ENCODE measurements at places on chromosomes 7 and 10.
A peak's percentile ranks its signal among the peaks of the same experiment; 100 is the strongest.

- no peak for DNase-seq
These were observed 113.4 kb downstream of the SEM1 start for GRCh38 chr7:96596120-96596826.

DNA sequence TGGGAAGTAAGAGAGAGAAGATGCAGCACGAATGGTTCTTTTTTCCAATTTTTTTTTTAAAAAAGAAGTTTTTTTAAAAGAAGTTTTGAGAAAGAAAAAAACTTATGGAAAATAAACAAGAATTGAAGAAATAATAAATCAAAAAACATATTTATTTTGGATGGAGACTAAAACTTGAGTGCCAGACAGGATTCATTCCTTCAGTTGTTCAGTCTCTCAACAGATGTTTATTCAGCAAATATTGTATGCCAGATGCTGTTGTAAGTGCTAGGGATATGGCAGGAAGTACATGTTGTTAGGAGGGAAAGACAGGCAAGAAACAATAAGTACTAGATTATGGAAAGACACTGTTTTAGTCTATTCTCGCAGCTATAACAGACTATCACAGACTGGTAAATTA lies 750.7 kb upstream of the PHF14 start:
- DNase-seq, result no peak

DNA sequence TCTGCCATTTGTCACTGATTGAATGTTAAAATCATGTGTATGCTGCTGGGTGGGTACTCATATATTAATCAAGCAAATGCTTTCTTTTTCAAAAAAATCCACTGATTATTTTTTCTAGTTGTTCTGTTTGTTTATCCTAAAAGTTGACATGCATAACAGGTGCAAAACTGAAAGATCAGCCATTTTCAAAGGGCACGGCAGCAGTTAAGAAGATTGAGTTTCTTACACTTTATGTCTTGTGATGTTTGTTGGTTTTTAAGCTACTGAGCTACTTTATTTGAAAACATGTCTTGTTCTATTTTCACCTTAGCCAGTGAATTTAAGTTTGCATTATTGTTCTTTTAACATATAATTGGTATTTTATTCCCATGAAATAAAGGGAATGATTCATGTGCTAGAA lies 45.8 kb downstream of the PPP1R3A start:
- DNase-seq, result no peak

DNA sequence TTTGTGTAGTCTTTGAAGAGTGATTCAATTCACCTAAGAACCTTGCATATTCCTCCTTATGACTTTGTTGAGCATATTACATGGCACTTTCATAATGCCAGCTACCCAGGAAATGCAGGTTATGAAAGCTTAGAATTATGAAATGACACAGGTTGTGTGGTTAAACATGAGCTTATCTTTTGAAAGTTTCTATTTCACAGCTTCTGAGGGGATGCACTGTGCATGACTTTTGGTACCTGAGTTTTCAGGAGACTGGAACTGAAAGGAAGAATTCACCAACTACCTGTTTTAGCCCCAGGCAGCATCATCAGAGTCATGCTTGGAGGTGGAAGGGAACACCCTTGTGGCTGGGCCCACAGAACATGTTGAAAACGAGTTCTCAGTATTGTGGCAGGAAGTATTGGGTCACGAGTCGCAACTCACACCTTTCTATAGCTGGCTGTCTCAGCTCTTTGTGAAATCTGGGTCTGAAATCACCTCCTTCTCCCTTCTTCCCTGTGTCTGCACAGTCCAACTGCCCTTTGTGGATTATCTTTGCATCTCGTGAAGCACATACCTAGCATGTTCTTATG lies 228.2 kb downstream of the PTEN start:
- peak; percentile 21 for DNase-seq

DNA sequence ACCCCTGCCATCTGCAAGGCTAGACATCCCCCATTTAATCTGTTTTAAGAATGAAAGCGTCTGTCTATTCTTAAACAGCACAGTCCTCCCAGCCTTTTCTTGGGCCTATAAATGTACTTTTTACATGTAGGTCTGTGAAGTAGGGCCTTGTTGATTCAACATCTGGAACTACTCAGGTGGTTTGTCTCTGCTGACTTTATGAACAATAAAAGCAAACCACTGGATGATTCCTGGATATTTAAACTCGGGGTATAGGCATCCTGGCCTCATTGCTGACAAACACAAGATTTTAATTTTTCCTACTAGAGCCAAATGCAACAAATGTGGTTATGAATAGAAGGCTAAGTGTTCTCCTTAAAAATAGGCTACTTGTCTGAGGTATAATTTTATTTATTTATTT lies 198.3 kb downstream of the WDR11 start:
- no peak for DNase-seq

- DNase-seq, result no peak
These were observed 2.4 kb downstream of the FAS start for GRCh38 chr10:88992921-88993524.

DNA sequence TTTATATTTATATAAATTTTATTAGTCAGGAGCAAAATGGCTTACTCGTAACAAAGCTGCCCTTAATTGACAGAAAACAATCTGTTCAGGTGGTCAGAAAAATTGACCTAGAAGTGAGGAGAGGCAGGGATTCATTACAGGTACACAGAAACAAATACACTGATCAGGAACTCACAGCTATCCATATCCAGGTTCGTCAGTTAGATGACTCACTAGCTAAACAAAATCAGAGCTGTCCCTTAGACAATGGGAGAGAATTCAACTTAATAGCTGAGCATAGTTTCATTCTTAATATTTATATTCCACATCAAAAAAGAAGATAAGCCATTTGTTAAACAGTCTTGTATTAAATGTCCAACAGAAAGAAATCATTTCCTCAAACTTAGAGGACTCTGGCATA lies 41.7 kb downstream of the HYCC1 start:
- no peak for DNase-seq

- no peak for DNase-seq
These were observed 112.0 kb downstream of the NEURL1 start for GRCh38 chr10:103605359-103606096.

GRCh38 chr10:88088441-88089340 lies 225.3 kb downstream of the PTEN start:
- DNase-seq, result no peak

- DNase-seq, result no peak
These were observed 1.2 kb downstream of the TBXAS1 start for GRCh38 chr7:139830292-139830691.

DNA sequence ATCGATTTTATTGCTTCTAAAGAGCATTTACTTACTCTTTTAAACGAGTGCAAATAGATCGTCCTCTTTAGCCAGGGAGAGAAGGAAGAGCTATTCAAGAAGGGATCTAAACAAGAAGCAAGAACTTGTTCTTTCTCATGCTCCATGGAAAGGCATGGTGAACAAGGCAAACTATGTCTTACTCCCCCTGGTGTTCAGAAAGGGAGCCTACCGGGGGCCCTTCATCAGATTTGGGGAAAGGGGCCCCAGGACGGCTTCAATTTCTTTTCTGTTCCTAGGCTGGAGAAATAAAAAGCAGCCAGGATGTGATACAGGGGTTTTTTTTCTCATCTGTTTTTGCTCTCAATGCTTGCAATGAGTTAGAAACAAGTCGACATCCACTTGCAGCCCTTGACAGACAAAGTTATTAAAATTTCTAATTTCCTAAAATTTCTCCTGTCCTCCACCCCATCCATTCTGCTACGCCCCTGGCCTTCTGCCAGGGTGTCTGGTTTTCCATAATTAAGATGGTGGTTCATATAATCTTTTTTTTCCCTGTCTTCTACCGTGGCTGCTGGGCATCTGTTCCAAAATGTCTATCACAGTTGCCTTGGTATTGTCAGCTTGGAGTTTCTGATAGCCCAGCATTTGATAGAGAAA lies 214.4 kb downstream of the CREB5 start:
- DNase-seq, result no peak

- no peak for DNase-seq
These were observed 44.1 kb upstream of the PARD3 start for GRCh38 chr10:34859170-34859569.

- no peak for DNase-seq
These were observed 730.0 kb upstream of the IGFBP3 start for GRCh38 chr7:46651070-46651469.

DNA sequence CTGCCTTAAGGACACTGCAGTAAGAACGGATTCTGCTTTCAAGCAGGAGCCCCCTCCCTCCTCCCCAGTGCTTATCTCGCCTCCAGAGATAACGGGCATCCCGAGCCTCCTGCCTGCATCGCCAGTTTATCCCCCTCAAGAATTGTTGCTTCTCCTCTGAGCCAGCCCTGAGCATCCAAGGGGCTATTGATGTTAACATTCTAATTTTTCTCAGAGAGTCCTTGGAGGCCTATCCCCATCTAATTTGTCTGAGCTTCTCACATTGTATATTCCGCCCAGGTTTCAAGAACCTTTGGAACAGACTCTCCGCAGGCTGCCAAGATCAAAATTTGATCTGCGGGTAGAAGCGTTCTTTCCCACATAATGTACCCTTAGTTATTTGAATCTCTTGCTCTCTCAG lies 180.0 kb downstream of the GFRA1 start:
- DNase-seq, result no peak

DNA sequence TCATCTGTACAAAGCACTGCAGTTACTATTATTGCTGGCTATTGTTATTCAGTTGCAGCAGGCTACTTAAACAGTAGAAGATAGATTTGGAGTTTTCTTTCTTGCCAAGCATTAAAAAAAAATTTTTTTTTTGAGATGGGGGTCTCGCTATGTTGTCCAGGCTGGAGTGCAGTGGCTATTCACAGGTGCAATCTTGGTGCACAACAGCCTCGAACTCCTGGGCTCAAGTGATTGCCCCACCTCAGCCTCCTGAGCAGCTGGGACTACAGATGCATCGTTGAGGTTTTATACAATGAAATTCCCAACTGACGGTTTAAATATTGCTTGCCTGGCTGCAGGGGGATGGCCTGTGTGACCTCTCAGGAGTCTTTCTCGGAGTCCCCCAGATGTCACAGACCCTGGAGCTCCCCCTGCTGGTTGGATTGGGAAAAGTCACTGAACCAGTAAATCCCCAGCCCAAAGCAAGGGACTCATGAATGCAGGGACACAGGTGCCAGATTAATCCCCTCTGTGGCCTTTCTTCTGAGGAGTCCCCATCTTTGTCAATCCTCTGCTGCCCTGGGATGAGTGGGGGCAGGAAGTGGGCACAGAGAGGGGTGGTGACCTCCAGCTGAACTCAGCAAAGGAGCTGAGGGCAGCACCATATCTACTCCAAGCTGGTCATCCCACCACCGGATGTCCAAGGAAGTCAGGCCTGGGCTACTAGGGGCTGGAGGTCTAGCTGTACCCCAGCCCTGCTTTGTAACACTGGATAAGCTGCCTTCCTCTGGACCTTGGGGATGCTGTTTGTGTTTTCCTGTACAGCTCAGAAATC lies 149.6 kb downstream of the C10orf105 start:
- DNase-seq, result peak; percentile 64

DNA sequence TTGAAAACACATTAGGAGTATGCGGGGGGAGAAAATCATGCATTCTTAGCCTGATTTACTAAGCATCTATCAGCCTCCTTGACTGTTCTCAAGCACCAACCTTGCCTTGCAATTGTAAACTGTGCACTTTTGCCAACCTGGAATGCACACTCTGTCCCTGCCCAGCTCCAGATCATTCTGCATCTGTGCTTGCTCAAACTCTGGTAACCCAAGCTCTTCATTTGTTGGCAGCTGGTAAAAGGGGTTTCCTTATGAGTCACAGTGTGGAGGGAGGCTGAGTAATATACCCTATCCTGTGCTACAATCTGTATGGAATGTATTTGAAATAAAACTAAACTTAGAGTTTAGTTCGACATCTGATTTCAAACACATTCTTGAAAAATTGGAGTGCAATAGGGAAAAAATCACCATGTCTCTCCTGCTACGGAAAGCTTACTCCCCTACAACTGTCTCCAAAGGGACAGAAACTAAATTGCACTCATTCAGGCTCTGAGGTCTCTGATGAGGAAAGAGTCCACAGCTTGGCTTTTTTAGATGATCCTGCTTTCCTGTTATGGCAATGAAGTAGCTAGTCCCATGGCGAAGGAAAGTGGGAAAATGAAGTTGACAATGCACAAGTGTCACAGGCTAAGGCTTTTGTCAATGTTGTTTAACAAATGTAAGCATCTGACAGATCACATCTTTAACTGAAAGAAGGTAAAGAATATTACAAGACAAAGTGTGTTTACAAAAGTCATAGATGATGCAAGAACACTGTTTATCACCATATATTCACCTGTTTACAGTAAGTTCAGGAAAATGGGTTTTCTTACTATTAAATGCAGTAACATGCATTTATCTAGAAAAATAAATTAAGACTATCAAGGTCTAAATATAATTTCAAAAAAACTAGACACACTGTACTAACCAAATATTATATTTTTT lies 61.9 kb downstream of the TES start:
- no peak for DNase-seq

GRCh38 chr10:33418301-33418700 lies 83.8 kb upstream of the NRP1 start:
- no peak for DNase-seq

GRCh38 chr10:118915161-118915560 lies 114.4 kb upstream of the NANOS1 start:
- no peak for DNase-seq

DNA sequence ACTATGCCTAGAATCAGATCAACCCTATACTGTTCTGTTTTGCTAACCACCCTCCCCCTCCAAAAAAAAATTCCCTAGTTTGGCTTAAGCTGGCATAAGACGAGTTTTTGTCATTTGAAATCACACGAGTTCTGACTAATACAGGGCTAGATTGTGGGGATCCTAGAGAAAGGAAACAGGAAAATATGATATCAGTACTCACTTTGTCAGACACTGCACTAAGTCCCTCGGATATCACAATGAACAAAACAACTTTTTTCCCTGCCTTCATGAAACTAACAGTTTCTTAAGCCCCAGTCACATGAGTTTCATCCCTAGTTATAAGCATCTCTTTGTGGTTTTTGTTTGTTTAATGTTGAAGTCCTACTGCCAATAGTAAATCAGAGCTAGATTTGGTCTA lies 118.5 kb downstream of the ITGB8 start:
- no peak for DNase-seq

- DNase-seq, result no peak
These were observed 70.5 kb downstream of the ZNF22 start for GRCh38 chr10:45071043-45071813.

- DNase-seq, result no peak
These were observed 31.8 kb upstream of the MSMB start for GRCh38 chr10:46077731-46078413.

- no peak for DNase-seq
These were observed 90.3 kb downstream of the TMEM168 start for GRCh38 chr7:112699725-112700513.

DNA sequence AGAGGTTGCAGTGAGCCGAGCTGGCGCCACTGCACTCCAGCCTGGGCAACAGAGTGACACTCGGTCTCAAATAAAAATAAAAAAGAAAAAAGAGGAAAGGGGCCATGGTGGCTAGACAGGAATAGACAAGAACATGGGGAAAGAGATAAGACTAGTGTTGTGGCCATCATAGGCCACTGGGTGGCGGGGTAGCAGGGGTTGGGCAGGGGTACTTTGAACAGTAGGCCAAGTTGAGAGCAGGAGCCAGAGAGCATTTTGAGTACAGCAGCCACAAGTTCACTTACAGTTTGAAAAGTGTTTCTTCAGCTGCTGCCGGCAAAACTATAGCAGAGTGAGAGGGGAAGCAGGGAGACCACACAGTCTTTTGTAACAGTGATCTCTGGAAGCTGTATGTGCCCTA lies 656.0 kb downstream of the CNTNAP2 start:
- DNase-seq, result no peak
